ENCODE measurements at places on chromosomes 4 and X.

- DNase-seq = no peak
Observed at GRCh38 chr4:7725951-7726350, 213.7 kb downstream of the AFAP1 start.

- DNase-seq = no peak
Observed at GRCh38 chr4:154349829-154350228, 141.8 kb downstream of the DCHS2 start.

GRCh38 chrX:39853417-39854030 is 244.2 kb downstream of the BCOR start:
- no peak for DNase-seq

GRCh38 chr4:83261307-83261706 is 23.3 kb downstream of the COQ2 start:
- no peak for DNase-seq

DNA sequence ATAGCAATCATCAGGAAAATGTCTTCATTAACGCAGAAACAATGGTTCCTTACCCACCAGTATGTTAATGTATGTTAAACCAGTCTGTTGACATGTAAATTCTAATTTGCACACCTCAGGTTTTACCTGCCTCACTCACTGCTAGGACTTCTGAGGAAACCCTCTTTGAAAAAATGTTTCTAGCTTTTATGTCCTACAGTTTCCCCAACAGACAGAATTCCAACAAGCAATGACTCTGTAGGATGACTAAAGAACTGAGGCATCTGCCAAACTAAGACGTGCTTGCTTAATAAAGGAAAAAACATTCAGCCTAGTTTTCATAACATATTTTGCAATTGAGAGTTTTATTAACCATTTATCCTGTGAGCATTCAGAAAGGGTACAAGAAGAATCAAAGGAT is 20.6 kb upstream of the SOX3 start:
- no peak for DNase-seq

GRCh38 chrX:134868771-134869495 is 121.9 kb upstream of the SMIM10 start:
- no peak for DNase-seq

- DNase-seq = no peak
Observed at GRCh38 chr4:25807102-25807728, 55.6 kb downstream of the SEL1L3 start.

DNA sequence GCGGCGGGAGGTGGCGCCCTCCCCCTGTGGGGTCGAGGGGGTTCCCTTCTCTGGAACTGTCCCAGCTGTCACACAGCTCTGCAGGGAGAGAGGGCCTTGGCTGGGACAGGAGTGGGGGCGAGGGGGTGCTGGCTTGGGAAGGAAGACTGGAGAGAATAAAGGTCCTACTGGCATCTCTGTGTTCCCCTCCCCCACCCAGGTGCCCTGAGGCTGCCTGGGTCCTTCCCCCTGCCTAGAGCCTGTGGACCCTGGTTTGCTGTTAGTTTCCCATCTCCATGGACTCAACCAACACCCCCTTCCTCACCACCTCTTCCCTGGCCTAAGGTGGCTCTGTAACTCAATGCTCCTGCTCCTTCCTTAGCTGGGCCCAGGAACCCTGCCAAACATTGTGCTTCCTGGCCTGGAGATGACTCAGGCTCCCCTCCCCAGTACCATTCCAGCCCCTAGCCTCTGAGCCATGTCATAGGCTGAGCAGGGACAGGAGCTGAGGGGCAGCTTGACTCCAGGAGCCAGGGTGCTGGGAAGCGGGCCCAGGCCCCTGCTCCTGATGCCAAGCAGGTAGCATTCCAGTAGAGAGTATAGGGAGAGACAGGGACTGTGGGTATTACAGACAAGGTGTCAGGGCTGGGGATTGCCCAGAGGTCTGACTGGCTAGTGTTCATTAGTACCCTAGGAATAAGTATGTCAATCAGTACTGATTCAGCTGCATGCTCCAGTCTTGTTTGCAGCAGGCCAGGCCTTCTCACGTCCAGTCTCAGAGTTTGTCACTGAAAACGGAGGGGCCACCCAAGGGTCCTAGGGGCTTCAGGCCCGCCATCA is 100.7 kb downstream of the EFNB1 start:
- no peak for DNase-seq

DNA sequence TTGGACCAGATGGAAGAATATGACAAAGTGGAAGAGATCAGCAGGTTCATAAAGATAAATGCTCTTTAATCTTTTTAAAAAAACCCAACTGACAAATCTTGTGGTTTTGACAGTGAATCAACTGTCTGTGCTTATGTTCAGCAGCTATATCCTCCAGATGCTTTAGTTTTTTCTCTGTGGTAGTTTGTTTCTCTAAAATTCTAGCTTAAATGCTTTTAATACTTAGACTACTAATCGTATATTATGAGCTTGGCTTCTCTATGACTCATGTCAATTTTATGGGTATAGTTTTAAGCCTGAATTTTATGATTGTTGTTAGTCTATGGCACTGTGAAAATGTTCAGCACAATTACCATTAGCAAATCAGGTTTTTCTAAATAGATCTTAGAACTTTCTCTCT is 12.9 kb downstream of the HHIP start:
- no peak for DNase-seq

DNA sequence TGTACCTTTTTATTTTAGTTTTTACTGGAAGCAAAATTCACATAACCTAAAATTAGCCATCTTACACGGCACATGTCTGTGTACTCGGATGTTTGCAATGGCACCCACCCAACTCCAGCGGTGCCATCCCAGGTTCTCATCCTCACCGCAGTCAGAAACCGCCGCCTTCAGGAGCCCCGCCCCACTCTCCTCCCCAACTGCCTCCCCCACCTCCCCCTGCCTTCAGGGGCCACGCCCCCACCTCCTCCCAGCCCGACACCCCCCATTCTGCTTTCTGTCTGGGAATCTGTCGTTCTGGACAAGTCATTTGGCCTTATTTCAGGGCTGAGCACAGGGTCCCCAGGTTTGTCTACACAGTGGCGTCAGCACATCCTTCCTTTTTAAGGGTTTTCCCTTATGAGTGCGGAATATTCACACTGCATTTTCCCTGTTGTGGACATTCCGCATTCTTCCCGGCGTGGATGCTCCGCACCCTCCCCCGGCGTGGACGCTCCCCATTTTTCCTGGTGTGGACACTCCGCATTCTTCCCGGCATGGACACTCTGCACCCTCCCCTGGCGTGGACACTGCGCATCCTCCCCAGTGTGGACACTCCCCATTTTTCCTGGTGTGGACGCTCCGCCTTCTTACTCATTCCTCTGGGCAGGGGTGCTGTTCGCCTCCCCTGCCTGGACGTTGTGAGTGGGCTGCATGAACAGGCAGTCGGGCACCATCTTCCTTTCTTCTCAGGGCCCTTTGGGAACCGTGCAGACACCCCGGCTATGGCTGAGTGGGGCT is 135.4 kb upstream of the NKX1-1 start:
- no peak for DNase-seq

GRCh38 chrX:11787564-11787963 is 29.5 kb downstream of the MSL3 start:
- DNase-seq = peak; percentile 35
